Stimulated activated CD8-positive, alpha-beta memory T cell treated with anti-CD3 and anti-CD28 coated beads, Interleukin-2, amount 100 ng/mL, for 48 hours (primary cell): ENCODE measurements at places on chromosomes 3 and 15.

DNA sequence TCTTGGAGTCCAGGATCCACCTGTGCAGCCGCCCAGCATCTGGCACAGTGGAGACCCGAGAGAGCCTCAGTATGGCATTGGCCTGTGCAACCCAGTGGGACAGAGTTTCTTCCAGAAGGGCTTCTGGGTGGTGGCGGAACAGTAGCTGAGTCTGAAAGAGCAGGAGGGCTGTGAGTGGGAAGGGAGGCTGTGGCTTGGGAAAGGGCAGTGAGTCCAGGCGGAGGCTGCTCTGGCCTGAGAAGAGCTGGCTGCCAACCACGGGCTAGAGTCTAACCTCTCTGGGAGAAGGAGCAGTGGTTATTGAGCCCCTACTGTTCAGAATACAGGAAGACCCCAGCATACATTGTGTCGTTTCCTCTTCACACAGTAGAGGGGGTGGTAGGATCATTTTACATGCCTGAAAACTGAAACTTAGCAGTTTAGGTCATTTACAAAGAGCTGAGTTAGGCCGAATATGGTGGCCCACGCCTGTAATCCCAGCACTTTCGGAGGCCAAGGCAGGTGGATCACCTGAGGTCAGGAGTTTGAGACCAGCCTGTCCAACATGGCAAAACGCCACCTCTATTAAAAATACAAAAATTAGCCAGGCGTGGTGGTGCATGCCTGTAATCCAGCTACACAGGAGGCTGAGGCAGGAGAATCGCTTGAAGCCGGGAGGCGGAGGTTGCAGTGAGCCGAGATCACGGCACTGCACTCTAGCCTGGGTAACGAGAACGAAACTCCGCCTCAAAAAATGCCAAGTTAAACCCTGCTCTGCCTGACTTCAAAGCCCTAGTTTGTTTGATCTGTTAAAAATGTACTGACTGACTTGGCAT lies 3.2 kb downstream of the AEN start:
- DNase-seq, result no peak

DNA sequence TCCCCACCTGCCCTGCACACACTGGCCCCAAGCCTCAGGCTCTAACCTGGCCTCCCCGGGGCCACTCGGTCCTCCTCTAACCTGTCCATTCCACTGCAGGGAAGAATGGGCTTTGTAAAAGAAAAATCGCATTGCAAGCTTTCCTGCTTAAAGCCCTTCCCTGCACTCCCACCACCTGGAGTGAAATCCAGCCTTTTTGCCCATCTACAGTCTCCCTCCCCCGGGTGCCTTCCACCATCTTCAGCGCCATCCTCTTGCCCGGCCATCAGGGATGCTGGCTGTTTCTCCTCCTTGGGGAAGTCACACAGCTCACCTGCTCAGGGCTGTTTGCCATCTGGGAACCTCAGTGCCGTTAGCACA lies 266.9 kb downstream of the OCA2 start:
- DNase-seq, result no peak

- DNase-seq, result no peak
These were observed 419.6 kb upstream of the TGFBR2 start for GRCh38 chr3:30186741-30187219.

- DNase-seq, result no peak
These were observed 182.3 kb downstream of the OR4M2 start for GRCh38 chr15:22262613-22263020.

DNA sequence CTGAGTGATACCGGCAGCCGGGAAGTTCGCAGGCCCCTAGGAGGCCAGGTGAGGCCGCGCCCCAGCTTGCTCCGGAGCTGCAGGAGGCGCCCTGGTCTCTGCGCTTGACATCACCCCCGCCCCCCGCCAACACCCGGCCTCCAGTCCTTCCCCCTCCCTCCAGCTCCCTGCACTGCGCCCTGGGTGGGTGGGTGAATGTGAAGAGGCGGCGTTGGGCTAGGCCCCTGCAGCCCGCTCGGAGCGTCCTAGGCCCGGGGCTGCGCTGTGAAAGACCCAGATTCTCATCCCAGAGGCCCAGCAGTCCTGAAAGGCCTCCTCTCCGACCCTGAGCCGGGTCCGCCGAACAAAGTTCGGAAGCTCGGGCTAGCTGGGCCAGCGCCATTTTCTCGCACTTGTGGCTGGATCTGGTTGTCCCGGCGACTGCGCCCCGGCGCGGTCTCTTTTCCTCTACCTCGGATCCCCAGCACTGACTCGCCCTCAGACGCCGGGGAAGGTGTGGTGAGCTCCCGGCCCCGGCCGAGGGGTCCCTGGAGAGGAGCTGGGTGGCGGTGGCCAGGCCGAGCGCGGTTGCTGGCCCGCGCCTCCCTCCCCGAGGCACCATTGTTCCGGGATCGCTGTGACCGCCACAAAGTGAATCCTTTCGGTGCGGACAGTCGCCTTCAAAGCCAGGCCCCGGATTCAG lies 12.9 kb downstream of the ZIC4 start:
- DNase-seq, result no peak

DNA sequence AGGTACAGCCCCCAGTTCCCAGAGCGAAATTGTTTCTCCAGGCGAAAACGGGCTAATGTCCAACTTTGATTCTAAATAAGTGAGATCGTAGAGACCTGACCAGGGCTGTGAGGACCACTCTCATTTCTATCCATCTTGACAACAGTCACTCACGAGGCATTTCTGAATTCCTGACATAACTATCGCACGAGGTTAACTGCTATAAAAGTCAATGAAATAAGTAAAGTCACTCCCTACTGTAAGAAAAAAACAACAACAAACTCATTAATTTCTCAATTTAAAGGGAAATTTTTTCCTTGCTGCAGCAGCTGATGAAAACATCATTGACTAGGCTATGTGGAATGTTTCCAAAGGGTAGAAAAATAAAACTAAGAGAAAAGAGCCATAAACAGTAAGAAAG lies 69.1 kb downstream of the GREM1 start:
- no peak for DNase-seq

- DNase-seq, result no peak
These were observed 66.8 kb downstream of the FAIM start for GRCh38 chr3:138675393-138675792.

DNA sequence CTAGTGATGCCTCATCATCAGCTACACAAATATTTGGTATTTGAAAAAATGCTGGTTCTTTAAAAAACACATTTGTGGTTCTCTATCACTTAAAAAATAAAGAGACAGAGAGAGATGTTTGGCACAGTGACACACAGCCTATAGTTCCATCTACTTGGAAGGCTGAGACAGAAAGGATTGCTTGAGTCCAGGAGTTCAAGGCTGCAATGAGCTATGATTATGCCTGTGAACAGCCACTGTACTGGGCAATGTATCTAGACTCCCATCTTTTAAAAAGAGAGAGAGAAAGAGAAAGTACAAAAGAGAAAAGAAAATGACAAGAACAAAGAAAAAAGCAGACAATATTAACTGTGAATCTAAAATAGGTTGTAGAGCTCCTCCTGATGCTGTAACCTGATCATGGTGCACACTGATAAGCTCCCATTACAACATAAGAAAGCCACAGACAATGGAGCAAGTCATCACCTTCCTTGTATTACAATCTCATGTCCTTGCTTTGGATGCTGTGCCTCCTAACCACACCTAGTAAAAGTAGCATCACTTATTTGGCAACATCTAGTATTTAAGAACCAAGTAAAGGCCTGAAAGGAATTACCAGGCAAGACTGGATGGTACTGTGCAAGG lies 31.7 kb upstream of the MAP4 start:
- no peak for DNase-seq

GRCh38 chr3:23389089-23389488 lies 186.0 kb downstream of the UBE2E2 start:
- DNase-seq, result no peak

- DNase-seq, result no peak
These were observed 738.4 kb upstream of the ALCAM start for GRCh38 chr3:104628185-104628789.

- DNase-seq, result no peak
These were observed 35.4 kb downstream of the AADACL2 start for GRCh38 chr3:151769175-151769574.

GRCh38 chr3:19103510-19103909 lies 44.8 kb upstream of the KCNH8 start:
- no peak for DNase-seq

GRCh38 chr3:15657016-15657415 lies 55.5 kb downstream of the BTD start:
- no peak for DNase-seq

DNA sequence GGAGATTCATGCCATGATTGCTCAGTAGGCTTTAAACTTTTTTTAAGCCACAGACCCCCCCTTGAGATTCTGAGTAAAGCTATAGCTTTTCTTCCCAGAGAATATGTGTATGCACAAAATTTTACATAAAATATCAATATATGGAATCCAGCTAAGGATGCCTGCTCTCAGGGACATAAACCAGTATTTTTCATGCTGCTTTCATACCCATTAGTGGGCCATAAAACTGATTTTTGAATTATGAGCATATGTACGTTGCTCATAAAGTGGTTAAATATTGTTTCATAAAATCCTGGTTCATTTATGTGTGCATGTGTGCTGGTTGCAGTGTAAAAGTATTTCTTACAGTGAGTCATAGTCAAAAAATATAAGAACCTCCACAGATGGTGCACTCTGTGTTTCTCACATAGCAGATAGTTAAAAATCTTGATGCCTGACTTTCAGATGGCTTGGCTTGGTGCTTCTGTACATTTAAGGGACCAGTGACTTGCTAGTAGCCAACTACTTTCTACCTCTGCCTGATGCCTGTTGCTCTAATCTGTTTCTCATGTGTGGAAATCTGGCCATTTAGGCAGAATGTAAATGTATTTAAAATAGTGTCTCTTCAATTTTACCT lies 71.9 kb downstream of the ARHGEF26 start:
- DNase-seq, result no peak

GRCh38 chr3:119205209-119205608 lies 31.8 kb downstream of the UPK1B start:
- no peak for DNase-seq

- no peak for DNase-seq
These were observed 172.8 kb downstream of the PLCH1 start for GRCh38 chr3:155572085-155572484.

DNA sequence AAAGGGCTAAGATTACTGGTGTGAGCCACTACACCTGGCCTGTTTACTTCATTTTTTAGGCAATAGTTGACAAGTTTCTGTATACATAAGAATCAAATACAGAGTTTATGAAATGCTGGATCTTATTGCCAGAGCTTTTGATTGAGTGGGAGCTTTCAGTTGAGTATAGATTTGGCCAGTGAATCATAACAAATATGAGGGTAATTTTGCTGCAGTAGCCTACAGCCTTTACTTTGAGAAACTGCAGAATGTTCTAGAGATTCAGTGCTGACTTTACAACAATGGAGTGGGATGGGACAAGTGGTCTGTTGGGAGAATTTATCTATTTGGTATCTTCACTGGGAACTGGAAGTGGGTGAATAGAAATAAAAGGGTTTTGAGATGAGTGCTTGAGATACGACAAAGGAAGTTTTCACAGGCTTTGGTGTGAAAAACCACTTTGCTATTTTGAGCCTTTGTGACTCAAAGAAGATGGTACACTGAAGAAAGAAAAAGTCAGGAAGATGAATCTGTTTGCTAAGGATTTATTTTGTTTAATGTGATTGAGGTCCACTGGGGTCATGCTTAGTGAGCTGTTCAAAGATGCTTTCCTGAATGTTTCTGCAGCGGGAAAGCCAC lies 227.8 kb downstream of the UBE2E2 start:
- no peak for DNase-seq

DNA sequence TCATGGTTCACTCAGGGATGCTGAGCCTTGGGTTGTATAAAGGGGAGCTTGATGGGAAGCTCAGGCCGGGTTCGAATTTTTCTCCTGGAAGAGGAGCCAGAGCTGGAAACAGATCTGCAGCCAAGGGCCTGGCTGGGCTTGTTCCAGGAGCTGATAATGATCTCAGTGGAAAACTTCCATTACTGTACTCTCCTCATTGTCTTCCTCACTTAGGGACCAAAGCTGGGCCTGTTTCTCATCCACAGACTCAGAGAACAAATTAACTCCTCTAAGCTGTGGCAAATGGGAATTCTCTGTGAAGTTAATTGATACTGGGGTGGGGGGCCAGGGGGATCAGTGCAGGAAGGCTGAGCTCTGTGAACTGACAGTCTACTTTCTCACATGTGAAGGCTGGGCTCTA lies 92.0 kb downstream of the PRICKLE2 start:
- DNase-seq, result no peak

DNA sequence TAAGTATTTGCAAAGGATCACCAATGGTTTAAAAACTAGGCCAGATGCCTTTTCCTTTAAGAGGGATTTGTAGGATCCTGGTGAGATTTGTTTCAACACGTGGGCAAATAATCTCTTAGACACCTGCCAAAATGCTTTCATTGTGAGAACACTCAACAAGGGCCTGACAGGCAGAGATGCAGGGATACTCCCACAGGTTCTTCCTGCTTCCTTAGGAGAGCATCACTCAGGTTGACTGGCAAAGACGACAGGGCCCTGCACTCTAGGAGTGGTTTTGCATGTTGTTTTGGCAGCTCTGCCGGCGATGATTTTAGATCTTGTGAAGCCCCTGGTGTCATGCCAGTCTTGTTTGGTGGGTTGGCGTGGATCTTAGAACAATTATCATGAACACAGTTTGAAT lies 184.5 kb downstream of the NR1D2 start:
- no peak for DNase-seq

DNA sequence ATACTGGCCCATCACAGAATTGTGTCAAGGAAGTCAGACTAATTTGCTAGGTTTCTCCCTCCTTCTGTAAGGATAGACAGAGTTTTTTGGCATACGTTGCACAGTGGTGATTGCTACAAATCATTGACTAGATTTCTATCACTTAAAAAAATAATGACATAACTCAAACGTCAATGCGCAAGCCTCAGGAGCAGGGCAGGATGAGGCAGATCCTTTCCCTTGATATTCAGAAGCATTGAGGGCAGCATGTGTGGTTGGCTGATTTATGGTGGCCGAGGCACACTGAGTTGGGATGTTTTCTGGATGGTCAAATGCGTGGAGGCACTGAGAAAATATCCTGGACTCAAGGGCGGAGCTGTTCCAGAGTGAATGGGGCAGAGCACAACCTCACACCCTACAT lies 14.4 kb downstream of the THSD4 start:
- no peak for DNase-seq

- no peak for DNase-seq
These were observed at the start of gene RTP4 for GRCh38 chr3:187368251-187369088. RTP4 (plus strand) TSS chr3:187368385; CDS start chr3:187368442, 57 bp downstream.

DNA sequence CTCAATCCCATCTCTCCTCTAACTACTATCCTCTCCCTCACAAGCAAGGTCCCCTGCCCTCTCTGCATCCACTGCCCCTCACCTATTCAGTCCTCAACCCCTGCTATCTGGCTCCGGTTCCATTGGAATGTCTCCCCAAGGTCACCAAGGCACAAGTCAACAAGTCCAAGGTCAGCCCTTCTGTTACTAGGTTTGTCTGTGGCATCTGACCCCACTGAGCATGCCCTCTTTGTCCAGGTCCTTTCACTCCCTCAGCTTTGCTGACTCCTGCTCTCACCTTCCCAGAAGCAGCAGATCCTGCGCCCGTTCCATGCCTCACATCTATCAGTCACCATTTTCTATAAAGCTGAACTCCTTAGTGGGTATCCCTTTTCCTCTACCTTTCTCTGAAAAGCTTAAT lies 8.3 kb upstream of the SEMA7A start:
- no peak for DNase-seq

- no peak for DNase-seq
These were observed 60.6 kb downstream of the LSAMP start for GRCh38 chr3:116384717-116385116.
